GM23248 (cell line): ENCODE measurements at places on chromosomes 3 and 15. TPM values are rescaled to one million over a fixed set of nuclear protein-coding genes. Genes with fewer than 3 reads are reported as not detected.

GRCh38 chr15:101110681-101111569 lies 140.9 kb downstream of the CHSY1 start:
- no peak for DNase-seq
- no peak overlapping the region for H3K27ac ChIP-seq
- H3K4me1 ChIP-seq, result peaks cover 7% of the 10 kb centered on the region
- no peaks in the 10 kb centered on the region for H3K36me3 ChIP-seq

- H3K27ac ChIP-seq, result no peak overlapping the region
- no peak for DNase-seq
- H3K27me3 ChIP-seq, result no peaks in the 10 kb centered on the region
- no peaks in the 10 kb centered on the region for H3K4me1 ChIP-seq
- H3K4me3 ChIP-seq, result no peak overlapping the region
Observed at GRCh38 chr3:179373938-179374337, 26.4 kb downstream of the MFN1 start.

DNA sequence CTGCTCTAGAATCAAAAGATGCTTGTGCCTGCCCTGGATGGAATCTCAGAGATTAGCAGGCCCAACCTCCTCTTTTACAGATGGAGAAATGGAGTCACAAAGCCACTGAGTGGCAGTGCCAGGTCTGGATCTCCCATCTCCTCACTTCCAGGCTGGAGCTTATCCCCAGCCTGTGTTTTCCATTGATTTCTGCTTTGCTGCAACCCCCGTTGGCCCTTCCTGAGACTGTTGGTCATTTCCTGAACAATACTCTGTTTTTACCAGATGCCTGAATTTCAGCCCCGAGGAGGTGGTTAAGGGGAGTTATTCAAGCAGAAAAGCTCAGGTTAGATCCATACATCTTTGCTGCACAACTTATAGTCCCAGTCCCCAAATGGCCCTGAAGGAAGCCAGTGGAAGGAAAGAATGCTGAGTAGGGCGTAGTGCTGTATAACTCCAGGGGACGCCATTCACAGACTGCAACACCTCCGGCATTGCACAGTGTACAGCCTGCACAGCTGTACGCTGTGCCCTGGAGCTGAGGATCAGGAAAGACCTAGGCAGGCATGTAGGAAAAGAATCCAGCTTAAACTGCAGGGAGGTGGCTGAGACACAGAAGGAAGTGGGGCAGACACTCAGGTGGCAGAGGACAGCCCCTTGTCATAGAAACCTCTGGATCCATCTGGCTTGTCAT lies 77.5 kb downstream of the RPLP1 start:
- H3K27me3 ChIP-seq, result no peaks in the 10 kb centered on the region; the same call in 1 of the 2 replicates
- no peak overlapping the region for H3K27ac ChIP-seq
- H3K36me3 ChIP-seq, result no peaks in the 10 kb centered on the region

RAMAC gene
- total RNA-seq, result 17.6 and 23.9 TPM in 2 replicates

DNA sequence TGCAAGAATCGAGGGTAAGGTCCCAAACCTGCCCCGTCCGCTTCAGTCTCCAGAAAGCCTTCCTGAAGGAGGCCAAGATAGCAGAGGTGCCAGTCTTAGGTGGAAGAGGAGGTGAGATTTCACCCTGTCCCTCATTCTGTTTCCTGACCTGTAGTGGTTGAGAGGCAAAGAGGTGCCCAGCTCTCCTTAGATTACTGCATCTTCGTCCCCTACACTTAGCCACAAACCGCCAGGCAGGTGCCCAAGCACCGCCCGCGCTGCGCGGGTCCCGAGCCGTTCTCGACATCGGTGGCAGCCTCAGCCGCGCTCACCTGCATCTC lies 23.8 kb upstream of the POLG start:
- H3K4me3 ChIP-seq, result peak overlapping the region; percentile 79
- H3K27ac ChIP-seq, result no peak overlapping the region
- DNase-seq, result no peak
- H3K4me1 ChIP-seq, result no peaks in the 10 kb centered on the region
- no peaks in the 10 kb centered on the region for H3K36me3 ChIP-seq

GRCh38 chr3:24437326-24437725 lies 57.3 kb downstream of the THRB start:
- H3K36me3 ChIP-seq, result no peaks in the 10 kb centered on the region
- no peaks in the 10 kb centered on the region for H3K27me3 ChIP-seq
- no peak overlapping the region for H3K4me3 ChIP-seq

DNA sequence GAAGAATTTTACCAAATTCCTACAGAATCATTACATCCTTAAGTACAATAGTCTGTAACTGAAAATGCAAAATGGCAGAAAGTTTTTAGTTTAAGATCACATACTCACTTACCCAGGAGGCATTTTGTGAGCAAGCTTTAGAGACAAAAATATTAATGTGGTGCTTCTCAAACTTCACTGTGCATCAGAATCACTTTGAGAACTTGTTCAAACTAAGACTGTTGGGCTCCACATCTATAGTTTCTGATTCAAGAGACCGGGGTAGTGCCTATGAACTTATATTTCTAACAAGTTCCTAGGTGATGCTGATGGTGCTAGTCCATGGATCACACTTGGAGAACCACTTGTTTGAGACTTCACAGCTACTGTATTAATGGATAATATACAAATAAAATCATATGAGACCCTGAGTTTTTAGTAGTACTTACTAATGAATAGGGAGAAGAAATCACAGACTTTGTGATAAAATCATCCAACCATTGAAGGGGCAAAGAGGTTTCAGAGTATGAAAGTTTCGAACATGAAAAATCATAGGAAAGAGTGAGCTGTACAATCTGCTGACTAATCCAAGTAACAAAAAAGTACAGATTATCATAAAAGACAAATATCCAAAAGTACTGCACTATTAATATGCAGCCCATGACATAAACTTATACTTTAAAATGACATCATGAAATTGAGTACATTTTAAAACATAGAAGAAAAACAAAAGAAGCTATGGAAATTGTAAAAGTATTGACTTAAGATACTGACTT lies 110.3 kb downstream of the ADAM10 start:
- no peak for DNase-seq
- no peaks in the 10 kb centered on the region for H3K27me3 ChIP-seq
- no peak overlapping the region for H3K27ac ChIP-seq

PTH1R gene
- 1.3 TPM in 1 of 2 replicates, not detected in the other for total RNA-seq

DNA sequence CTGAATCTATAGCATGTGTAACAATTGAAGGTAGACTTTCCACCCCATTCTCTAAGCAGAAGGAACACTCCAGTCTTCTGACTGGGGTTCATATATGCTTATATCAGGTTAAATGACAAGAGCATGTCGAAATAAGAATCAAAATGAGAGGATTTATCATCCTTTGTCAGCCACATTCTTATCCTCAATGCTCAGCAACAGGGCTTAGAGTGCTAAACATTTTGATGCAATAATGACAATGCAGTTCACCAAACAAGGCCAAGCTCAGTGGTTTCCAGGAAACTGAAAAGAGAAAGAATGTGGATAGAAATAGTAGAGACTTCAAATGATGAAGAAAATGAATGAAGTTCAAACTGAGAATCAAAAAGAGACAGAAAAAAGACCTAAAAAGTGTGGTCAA lies 78.0 kb downstream of the FSIP1 start:
- peak; percentile 72 for DNase-seq
- peak overlapping the region; percentile 56 for H3K27ac ChIP-seq
- H3K27me3 ChIP-seq, result no peaks in the 10 kb centered on the region
- peaks cover 20% of the 10 kb centered on the region for H3K4me1 ChIP-seq

- DNase-seq, result no peak
- H3K4me1 ChIP-seq, result no peaks in the 10 kb centered on the region
- H3K36me3 ChIP-seq, result no peaks in the 10 kb centered on the region
- no peak overlapping the region for H3K27ac ChIP-seq
- no peaks in the 10 kb centered on the region for H3K27me3 ChIP-seq
Observed at GRCh38 chr3:110767156-110767555, 304.5 kb upstream of the NECTIN3 start.

- H3K27me3 ChIP-seq, result peaks cover 4% of the 10 kb centered on the region; the same call in 1 of the 2 replicates
- peak; percentile 47 for DNase-seq
- H3K27ac ChIP-seq, result no peak overlapping the region
Observed at GRCh38 chr3:14388201-14388600, 14.2 kb upstream of the SLC6A6 start.

DNA sequence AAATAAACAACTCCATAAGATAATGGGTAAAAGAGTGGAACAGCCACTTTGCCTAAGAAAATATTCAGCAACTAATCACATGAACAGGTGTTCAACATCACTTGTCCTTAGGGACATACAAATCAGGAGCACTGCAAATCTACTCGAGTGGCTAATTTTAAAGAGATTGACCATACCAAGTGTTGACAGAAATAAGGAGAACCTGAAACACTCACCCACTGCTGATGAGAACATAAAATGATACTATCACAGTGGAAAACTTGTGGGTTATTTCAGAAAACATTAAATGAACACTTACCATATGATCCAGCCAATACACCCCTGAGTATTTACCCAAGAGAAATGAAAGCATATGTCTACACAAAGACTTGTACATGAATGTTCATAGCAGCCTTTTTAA lies 70.5 kb downstream of the GABRB3 start:
- H3K4me3 ChIP-seq, result no peak overlapping the region
- H3K27ac ChIP-seq, result no peak overlapping the region
- H3K27me3 ChIP-seq, result no peaks in the 10 kb centered on the region
- no peaks in the 10 kb centered on the region for H3K4me1 ChIP-seq

GRCh38 chr3:123406598-123406997 lies 42.3 kb downstream of the ADCY5 start:
- H3K4me1 ChIP-seq, result no peaks in the 10 kb centered on the region
- no peak for DNase-seq
- no peak overlapping the region for H3K27ac ChIP-seq

LRRC3B gene
- total RNA-seq, result not detected in 2 replicates

- no peak overlapping the region for H3K27ac ChIP-seq
- H3K27me3 ChIP-seq, result 0 out of 2 replicates have a peak, but pooled peaks cover 9% of the 10 kb centered on the region
- no peak overlapping the region for H3K4me3 ChIP-seq
- no peak for DNase-seq
- no peaks in the 10 kb centered on the region for H3K4me1 ChIP-seq
- no peaks in the 10 kb centered on the region for H3K36me3 ChIP-seq
Observed at GRCh38 chr3:169327546-169328356, 335.8 kb downstream of the MECOM start.

GRCh38 chr3:195711813-195712534 lies 8.8 kb upstream of the MUC20 start:
- no peak for DNase-seq
- H3K27ac ChIP-seq, result no peak overlapping the region
- no peaks in the 10 kb centered on the region for H3K36me3 ChIP-seq
- no peaks in the 10 kb centered on the region for H3K4me1 ChIP-seq

- H3K27ac ChIP-seq, result no peak overlapping the region
- no peak overlapping the region for H3K4me3 ChIP-seq
- DNase-seq, result no peak
- H3K27me3 ChIP-seq, result no peaks in the 10 kb centered on the region
- peaks cover 41% of the 10 kb centered on the region for H3K4me1 ChIP-seq
Observed at GRCh38 chr3:72003936-72004335, 219.0 kb upstream of the PROK2 start.

GRCh38 chr15:92840149-92840548 lies 60.0 kb upstream of the CHD2 start:
- H3K4me3 ChIP-seq, result no peak overlapping the region
- H3K27me3 ChIP-seq, result no peaks in the 10 kb centered on the region
- DNase-seq, result no peak
- no peaks in the 10 kb centered on the region for H3K36me3 ChIP-seq
- peaks cover 3% of the 10 kb centered on the region; the same call in 1 of the 2 replicates for H3K4me1 ChIP-seq

SLC9A9 gene
- 3.2 and 3.8 TPM in 2 replicates for total RNA-seq

THAP10 gene
- 2.0 and 6.4 TPM in 2 replicates for total RNA-seq
